ENCODE measurements at places on chromosomes 7 and 10.

GRCh38 chr7:140881507-140882228, 43.1 kb downstream of the BRAF start:
- DNase-seq, result no peak

DNA sequence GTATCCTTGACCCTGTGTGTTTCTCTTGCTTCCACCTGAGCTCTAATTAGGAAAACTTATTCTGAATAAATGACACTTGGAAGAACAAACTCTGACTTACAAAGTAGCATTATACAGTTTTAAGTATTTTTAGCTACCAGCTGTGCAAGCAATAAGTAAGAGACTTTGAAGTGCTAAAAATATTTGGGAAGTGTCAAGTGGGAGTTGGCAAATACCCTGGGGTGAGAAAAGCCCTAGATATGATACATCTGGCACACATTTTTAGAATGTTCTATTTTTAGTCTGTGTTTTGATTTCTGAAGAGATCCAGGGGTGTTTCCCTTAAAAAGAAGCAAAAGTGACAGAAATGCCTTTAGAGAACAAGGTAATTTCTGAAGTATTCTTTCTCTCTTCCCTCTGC, 132.7 kb upstream of the TEX47 start:
- no peak for DNase-seq

GRCh38 chr10:107546284-107546683, 381.8 kb upstream of the SORCS1 start:
- DNase-seq, result no peak

GRCh38 chr10:61061923-61062504, 118.0 kb upstream of the RHOBTB1 start:
- DNase-seq, result no peak

DNA sequence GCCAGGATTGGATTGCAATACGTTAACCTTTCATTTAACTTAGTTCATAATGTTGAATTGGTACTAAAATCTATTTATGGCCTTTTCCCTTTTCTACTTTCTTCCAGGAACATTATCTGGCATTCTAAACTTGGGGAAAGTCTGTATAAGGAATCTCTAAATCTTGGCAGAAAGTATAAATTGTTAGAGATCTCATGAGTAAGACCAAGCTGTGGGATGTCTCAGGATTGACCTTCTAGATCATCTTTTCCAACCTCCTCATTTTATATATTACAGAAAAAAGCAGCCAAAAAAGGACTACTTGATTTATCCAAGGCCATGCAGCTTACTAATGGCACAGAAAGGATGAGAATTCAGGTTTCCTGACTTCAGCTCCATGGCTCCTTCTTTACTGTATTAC, 598.3 kb downstream of the INHBA start:
- DNase-seq, result no peak

Measured in right renal pelvis (tissue), 4 donors.